Lower leg skin (tissue), 4 donors: ENCODE measurements at places on chromosomes 7 and 10. TPM values are rescaled to one million over a fixed set of nuclear protein-coding genes. Genes with fewer than 3 reads are reported as not detected.

DNA sequence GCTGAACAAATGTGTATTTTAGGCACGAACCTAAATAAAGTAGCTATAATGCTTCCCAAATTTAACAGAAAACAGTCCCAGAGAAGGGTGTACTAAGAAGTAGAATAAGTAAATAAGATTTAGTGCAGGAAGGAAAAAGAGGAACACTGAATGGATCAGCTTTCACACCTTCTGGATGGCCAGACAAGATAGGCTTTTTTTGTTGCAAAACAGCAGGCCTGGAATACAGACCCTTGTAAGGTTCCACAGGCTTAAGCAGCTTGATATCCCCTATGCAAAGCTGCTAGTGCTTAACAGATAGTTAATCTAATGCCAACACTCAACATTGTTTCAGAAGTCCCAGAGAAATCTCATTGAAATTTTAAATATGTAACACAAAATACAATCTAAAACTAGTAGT is 328.1 kb upstream of the STEAP1 start:
- no peak for DNase-seq

FGFBP3 gene
- 1.4 TPM for total RNA-seq

TMEM273 gene
- total RNA-seq = 4.0 TPM

DNA sequence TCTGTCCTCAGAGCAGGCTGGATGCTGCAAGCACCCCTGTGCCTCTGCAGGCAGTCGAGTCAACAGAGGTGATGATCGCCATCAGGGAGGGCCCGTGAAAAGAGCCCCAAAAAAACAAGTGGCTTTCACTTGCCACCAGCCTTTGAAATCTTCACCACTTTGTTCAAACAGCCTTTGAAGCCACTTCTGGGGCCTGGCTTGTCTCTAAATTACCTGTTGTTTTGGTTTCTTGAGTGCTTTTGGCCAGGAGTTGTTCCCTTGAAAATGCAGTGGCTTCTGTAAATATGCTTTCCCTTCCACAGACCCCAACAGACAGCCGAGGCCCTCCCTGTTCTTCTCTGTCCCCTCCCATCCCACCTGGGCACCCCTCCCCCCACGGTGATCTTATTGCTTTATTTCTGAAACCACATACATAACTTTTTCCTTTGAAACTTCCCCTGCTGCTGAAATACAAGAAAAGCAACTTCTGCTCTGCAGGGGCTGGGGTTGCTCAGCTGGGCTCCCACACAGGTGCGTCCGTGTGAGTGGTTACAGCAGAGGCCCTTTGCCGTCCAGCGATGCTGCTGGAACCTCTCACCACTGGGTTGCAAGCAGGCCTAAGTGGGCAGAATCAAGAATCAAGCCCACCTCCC is 283.8 kb upstream of the SHH start:
- DNase-seq = peak; percentile 45

GRCh38 chr7:106749165-106749564 is 88.2 kb upstream of the CCDC71L start:
- no peak for DNase-seq

DNA sequence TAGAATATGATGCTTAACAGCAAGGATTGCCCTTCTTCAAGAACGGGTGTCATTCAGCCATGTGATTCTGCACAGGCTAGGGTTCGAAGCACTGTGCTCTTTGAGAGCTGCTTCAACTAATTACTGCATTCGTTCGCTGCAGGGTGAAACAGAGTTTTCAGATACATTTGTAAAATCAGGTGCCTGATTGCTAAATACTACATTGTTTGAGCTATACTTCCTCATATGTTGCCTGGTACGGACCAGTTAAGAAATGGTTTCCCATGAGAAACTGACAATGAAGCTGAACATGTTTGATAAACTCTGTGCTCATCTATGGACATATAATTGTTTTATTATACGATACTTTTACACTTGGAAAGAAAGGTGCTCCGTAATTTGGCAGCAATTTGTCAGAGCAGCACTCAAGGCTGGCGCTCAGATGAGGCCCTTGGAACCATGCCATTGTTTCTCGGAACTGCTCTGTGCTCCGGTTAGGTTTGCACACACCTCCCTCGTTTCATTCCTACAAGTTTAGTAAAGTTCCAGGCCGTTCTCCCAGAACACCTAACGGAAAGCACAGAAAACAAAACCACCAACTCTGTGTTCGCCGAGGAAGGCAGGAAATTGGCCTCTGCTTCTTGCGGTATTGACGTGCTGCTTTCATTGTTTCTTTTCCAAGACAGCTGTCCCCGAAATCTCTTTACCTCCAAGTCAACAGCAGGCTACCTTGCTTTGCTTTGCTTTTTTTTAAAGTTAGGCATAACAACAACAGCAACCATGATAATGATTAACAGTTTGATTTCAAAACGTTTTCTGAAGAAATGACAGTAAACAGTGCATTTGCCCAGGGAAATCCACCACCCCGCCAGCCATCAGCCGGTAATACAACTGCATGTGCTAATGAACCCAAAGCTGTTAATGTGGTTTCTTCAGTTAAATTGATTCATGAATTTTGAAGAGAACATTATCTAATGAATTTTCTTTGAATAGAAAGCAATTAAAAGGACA is 206.9 kb downstream of the EBF3 start:
- peak; percentile 13 for DNase-seq

- no peak for DNase-seq
Measured at GRCh38 chr7:81846398-81846797, 76.6 kb upstream of the HGF start.

DNA sequence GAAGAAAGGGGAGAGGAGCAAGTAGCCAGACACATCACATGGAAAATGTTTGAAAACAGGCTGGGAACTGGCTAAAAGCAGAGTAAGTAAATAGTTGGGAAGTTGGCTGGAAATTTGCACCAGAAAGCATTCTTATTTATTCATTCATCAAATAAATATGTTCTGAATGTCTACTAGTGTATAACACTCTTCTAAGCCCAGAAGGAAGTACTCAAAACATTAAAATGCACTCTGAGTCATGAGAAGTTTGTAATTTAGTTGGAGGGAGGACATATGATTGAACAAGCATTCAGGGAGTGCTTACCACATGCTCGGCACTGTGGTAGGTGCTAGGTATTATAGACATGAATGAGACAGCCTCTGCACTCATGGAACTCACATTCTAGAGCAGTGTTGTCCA is 37.0 kb upstream of the CNNM1 start:
- no peak for DNase-seq

DNA sequence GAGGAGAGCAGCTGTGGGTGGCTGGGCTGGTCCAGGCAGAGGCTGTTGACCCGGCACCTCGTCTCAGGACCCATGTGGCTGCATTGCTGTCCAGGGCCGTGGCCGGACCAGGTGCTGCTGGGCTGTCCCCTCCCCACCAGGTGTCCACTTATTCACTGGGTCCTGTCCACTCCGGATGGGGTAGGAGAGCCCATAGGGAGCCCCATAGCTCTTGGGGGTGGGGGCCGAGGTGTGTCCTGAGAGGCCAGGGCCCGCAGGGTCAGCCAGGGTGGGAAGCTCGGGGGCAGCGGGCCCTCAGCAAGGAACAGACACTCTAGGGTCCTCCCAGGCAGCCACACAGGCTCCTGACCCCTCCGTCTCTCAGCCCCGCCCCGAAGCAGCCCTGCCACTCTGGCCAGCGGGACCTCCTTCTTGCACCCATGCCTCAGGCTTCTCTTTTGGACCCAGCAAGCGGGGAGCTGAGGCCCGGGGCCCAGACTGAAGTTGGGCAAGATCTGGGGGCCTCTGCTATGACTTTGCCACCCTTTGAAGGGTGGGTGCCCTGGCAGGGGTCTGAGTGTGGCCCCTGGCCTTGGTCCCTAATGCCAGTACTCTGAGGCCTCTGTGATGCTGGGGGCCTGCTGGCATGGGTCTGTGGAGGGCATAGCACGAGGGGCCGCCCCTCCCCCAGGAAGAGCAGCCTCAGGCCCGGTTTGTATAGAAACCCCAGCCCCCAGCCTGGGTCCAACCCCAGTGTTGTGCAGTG is 86.4 kb downstream of the NKX6-2 start:
- DNase-seq = peak; percentile 78

- no peak for DNase-seq
Measured at GRCh38 chr7:95405208-95405607, 9.0 kb upstream of the PON3 start.

- DNase-seq = no peak
Measured at GRCh38 chr7:92849322-92849721, 12.9 kb upstream of the CDK6 start.

GRCh38 chr10:59839576-59839975 is 66.8 kb downstream of the CCDC6 start:
- DNase-seq = no peak

DNA sequence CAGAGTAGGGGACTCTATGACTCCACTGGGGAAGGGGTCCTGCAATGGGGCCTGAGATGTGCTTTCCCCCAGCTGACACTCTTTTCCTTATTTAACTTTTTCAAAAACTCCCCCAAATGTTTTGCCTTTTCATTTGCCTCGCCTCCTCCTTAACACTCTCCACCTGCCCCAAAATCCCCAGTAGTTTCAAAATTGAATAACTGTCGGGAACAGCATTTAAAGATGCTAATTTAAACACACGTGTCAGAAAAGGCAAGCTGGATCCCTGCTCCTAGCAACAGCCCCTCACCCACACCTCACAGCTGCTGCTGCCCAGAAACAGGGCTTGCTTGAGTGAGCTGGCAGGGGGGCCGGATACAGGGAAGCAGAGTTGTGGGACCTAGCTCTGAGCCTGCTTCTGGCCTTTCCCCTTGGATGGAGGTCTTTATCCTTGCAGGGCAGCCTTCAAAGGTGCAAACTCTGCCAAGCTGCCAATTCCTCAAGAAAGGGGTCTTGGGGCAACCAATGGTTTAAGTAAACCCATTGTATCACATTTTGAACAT is 115.3 kb downstream of the KCNMA1 start:
- DNase-seq = peak; percentile 71

VWDE gene
- total RNA-seq = not detected

GRCh38 chr10:119399466-119399865 is 143.1 kb downstream of the RGS10 start:
- DNase-seq = no peak

DNA sequence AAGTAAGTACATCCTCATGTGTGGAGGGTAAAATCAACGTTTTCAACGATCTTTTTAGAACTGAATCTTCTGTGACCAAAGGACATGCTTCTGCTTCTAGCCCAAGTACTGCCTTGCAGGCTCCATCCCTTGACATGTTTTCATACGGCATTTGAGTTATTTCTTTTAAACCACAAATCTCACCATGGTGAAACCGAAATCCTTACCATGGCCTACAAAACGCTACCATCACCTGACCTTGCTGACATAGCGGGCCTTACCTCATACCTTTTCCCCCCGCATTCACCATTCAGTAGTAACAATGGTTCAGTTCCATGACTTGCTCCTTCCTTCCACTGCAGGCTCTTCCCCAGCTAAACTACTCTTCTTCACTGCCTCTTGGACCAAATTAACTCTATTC is 3.5 kb downstream of the RNF216 start:
- DNase-seq = no peak

METTL27 gene
- 2.0 TPM for total RNA-seq

PRTFDC1 gene
- total RNA-seq = 1.3 TPM

DNA sequence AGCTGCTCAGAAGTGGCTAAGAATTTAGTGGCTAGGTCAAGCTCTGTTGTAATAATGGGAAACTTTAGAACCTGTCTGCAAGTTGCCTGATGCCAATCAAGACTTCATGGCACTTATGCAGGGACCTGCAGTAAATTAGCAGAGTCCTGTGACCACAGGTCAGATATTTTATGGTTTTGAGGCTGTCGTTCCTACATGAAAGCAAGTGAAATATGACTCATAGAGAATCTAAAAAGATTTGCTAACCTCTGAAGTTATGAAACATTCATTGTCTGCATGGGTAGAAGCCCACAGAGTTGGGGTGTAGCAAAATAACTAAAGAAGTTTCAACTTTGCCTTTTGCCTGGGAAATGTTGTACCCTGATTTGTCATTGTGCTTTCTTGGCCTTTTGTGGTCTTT is 32.3 kb downstream of the SLC39A12 start:
- DNase-seq = no peak

- no peak for DNase-seq
Measured at GRCh38 chr7:16320099-16320660, 101.2 kb downstream of the CRPPA start.

RPP38 gene
- total RNA-seq = 14.3 TPM

DNA sequence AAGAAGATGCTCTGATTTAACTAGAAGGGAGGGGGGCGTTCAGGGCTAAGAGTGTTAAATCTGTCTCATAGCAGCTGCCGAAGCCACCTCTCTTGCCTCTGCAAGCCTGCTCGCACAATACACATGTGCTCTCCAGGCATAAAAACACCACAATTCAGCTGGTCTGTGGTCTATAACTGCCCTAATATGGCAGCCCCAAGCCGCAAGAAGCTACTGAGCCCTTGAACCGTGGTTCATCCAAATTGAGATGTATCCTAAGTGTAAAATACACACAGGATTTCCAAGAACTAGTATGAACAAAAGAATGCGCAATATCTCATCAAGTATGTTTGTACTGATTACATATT is 70.8 kb upstream of the FGFR2 start:
- DNase-seq = no peak

BCAP29 gene
- total RNA-seq = 77.1 TPM

- no peak for DNase-seq
Measured at GRCh38 chr7:29150856-29151255, 4.5 kb upstream of the CPVL start.

- DNase-seq = no peak
Measured at GRCh38 chr7:158315881-158316280, 271.7 kb downstream of the PTPRN2 start.

DNA sequence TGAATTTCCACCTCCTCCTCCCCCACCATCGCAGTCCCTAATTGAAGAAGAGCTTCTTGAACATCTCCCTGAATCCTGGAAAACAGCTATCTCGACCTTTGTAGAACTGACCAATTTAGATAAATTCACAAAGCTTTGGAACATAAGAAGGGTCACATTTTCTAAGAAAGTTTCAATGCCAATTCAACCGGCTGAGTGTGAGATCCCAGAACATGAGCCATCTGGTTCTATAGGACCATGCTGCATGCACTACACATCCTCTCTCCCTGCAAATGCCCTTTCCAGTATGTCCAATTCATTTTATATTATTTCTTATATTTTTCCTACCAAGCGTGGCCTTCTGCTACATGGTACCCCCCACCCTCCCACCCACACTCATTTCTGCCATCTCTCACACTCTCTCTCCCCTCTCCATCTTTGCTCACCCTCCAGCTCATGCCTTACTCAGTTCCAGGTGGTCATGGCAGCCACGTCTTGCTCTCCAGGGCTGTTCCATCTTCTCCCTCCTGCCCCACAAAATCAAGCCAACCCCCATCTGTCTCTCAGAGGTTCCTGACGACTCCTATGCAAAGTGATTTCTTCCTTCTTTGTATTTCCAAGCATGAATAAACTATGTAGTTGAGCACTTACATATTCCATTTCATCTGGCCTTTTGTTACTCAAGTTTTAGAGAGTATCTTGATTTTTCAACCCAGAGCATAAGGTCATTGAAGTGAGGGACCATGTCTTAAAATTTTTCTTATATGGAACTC is 19.3 kb downstream of the FRMD4A start:
- DNase-seq = no peak

PRLHR gene
- total RNA-seq = not detected

- DNase-seq = no peak
Measured at GRCh38 chr7:106678795-106679152, 17.8 kb upstream of the CCDC71L start.

GRCh38 chr7:158732494-158733219 is 28.1 kb upstream of the NCAPG2 start:
- DNase-seq = no peak

PRRT4 gene
- 1.7 TPM for total RNA-seq

GRCh38 chr10:132572545-132572937 is 35.0 kb downstream of the INPP5A start:
- DNase-seq = no peak

GRCh38 chr10:43000651-43001426 is 76.0 kb upstream of the RET start:
- DNase-seq = peak; percentile 78

GRCh38 chr10:15860692-15861201 is 440 bp upstream of the MINDY3 start:
- no peak for DNase-seq

EZH2 gene
- total RNA-seq = 16.3 TPM
